ENCODE measurements at places on chromosomes 11 and 22. TPM values are rescaled to one million over a fixed set of nuclear protein-coding genes. Genes with fewer than 3 reads are reported as not detected.
A peak's percentile ranks its signal among the peaks of the same experiment; 100 is the strongest.

GRCh38 chr11:82865841-82866240 lies 34.4 kb downstream of the PRCP start:
- DNase-seq, result no peak

DNA sequence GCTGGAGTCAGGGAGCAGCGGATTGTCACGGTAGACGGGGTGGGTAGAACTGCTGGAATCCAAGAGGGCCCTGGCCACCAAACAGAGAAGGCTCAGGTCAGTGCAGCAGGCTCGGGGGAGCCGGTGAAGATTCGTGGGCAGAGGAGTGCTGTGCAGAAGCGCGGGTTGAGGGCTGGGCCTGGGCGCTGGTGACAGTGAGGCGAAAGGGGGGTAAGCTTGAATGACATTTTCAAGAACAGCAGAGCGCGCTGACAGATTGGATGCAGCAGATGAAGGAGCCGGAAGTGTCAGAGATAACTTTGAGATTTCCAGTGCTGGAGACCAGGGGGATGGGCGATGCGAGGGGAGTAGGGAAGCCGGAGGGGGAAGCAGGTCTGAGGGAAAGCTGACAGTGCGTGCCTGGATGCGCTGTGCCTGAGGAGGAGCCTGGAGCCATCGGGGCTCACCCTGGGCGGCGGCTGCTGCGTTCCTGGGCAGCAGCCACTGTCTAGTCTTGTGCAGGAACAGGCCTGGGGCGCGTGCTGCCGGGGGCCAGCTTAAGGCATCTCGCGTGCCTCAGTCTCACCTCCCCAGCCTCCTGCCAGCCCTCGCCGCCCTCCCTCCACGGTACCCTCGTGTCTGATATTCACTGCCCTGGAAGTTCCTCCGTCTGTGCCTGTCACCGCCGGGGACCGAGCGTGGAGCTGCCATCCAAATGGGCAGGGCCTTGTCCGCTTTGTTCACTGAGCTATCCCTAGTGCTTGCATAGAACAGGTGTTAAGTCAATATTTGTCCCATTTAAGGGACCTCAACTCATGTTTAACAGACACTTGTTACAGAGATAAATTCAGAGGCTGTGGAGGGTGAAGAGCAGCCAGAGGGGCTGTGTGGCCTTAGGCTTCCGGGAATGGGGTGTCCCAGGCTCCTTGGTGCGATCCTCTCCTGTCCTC lies 5.2 kb downstream of the GRIK4 start:
- DNase-seq, result no peak

- DNase-seq, result peak; percentile 74
Observed at GRCh38 chr22:28711820-28712777, 29.5 kb downstream of the CHEK2 start.

DNA sequence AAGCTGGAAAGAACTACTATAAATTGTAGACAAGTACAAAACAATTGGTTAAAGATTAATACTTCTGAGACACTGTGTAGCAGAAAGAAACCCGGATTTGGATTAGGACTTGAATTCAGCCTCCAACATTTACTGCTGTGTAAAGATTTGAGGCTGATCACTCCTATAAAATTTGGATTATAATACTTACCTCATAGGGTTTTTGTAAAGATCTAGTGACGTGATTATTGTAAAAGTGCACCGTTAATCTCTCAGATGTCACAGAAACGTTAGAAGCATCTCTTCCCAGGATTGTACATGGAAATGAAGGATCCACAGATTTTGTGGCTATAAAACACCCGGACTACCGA lies 323 bp upstream of the HIKESHI start:
- no peak for DNase-seq

Gene OR51B4
- total RNA-seq, result 9.0 TPM

All from SK-MEL-5 (cell line).